Stimulated activated naive CD4-positive, alpha-beta T cell (primary cell): ENCODE measurements at places on chromosomes 11 and 22.

- DNase-seq, result no peak
Measured at GRCh38 chr11:43278193-43278956, 33.4 kb upstream of the API5 start.

GRCh38 chr11:11944444-11944843 lies 64.0 kb downstream of the DKK3 start:
- DNase-seq, result no peak

DNA sequence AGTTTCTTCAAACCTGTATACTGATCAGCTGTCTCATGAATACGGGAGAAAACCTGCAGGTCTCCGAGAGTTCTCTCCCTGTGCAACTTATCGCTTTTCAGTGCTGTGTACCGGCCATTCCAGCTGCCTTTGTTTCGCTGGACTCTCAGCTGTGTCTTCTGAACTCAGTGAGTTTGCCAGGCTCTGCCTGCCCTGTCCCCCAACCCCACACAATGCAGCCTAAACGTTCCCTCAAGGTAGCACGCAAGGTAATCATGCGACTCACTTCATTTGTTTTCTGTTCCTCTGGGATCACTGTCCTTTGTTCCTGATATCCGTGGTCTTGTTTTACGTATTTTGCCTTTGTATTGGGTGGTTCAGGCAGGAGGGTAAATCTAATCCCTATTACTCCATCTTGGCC lies 13.5 kb downstream of the RBM7 start:
- no peak for DNase-seq

- DNase-seq, result no peak
Measured at GRCh38 chr11:126406368-126406767, 50.9 kb downstream of the ST3GAL4 start.

- no peak for DNase-seq
Measured at GRCh38 chr11:127259102-127259501, 258.5 kb upstream of the KIRREL3 start.

GRCh38 chr11:2558397-2558796 lies 113.6 kb downstream of the KCNQ1 start:
- no peak for DNase-seq

GRCh38 chr11:45662665-45663485 lies 2.5 kb downstream of the CHST1 start:
- no peak for DNase-seq

DNA sequence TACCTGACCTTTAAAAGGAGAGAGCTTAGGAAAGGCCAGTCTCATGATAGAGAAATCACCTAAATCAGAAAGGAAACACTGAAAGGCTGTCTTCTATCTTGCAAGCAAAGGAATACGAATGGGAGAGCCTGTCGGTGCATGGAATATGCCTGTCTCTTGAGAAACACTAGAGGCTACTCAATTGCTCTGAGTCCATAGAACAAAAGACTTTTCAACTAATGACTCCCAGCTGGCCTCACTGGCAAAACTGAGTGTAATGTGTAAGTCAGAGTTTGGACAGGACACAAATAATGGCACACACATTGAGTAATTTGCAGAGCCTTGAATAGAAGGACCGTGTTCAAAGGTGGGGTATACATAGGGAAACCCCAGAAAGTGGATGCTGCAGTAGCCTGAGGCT lies 171.0 kb upstream of the ARHGAP20 start:
- no peak for DNase-seq

- DNase-seq, result peak; percentile 45
Measured at GRCh38 chr22:42367980-42368378, 64.2 kb downstream of the NFAM1 start.

DNA sequence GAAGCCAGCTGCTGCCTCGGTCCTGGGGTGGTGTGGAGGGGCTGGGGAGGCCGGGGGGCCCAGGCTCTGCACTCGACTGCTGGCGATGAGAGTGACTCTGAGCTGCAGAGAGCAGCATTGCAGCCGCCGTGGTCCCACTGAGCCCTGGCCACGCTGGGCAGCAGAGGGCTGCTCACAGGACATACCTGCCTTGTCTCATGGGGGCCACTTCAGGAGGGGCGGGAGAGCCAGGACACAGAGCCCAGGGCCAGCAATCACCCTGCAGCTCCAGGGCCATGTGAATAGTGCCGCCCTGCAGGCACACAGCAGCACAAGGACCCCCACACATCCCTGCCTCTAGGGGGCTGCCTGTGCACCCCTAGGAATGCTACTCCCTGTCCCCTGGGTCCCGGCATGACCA lies 147.0 kb downstream of the CRYBB2 start:
- no peak for DNase-seq

- DNase-seq, result no peak
Measured at GRCh38 chr11:120712014-120712413, 200.5 kb downstream of the GRIK4 start.

DNA sequence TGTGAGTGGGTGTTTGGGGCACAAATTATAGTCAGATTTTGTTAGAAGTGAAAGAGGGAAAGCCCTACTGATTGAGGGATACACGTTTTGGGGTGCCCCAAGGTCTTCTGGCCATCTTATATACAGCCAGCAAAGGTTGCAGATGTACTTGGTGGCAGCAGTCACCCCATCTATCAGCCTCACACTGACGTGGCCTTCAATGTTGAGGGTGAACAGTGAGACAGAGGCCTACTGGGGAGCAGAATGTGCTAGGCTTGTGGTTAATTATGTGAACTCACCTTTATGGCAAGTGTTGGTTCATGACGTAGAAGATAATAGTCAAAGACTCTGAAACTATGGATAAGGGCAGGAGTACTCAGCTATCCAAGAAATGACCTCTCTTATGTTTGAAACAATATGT lies 121.2 kb downstream of the TRIM44 start:
- DNase-seq, result no peak

- no peak for DNase-seq
Measured at GRCh38 chr11:8040261-8040920, 40.6 kb upstream of the TUB start.

- no peak for DNase-seq
Measured at GRCh38 chr11:82373781-82374542, 359.7 kb downstream of the FAM181B start.

DNA sequence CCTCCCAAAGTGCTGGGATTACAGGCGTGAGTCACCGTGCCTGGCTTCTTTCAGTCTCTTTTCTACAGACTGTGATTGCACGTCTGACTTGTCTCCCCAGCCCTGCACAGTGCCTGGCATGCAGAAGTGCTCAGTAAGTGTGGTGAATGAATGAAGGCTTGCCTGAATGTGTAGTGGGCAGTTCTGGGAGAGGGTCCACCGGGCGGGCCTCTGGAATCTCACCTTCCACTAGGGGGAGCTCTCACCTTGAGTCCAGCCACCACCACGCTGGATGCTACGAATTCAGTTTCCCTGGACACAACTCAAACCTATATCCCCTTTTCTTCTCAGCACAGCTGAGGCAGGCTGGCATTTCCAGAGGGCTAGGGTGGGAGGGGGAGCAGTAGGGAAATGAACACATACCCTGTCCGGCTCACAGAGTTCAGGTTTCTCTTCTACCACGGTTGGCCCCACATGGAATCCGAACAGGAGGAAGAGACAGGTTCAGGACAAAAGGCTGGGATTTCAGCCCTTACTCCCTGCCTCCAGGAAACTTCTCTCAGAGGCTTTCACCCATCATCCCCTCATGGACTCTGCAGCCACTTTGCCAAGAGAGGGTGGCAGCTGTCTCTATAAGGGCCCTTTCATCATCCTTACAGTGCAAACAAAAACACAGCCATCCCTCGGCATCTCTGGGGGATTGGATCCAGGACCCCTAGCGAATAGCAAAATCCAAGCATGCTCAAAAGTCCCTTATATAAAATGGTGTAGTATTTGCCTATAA lies 86.8 kb downstream of the NECTIN1 start:
- no peak for DNase-seq

DNA sequence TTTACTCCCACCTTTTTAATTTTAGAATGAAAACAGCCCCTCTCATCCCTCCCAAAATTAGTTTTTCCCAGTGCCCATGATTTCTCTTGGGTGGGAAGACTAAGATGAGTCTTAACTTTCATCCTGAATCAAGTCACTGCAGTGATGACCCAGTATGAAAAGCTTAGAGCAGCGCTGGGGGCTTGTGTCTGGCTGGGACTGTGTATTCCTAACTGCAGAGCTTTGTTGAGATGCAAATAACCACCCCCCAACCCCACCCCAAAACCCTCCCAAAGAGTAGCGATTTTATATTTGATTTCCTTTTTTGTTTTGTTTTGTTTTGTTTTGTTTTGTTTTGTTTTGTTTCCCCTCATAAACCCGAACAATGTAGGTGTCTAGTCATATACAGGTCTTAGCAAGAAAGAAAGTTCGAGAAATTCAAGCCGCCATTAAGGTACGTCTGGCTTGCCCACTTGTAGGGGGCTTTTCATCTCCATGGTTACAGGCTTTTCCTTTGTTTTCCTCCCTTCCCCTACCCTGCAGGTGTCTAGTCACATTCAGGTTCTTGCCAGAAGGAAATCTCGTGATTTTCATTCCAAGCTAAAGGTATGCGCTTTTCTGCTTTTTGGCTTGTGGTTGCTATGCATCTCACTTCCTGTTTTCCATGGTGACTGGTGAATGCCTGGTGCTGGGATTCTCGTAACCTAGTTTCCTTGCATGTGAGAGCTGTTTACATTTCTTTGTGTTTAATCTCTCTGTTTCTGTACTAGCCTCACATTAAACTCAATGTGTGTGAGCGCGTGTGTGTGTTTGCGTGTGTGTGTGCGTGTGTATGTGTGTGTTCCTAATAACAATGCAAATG lies 144.6 kb upstream of the RASSF10 start:
- no peak for DNase-seq
